RKO (cell line): ENCODE measurements at places on chromosomes 6 and 20.

GRCh38 chr6:37119387-37119886 lies 50.5 kb upstream of the PIM1 start:
- DNase-seq: no peak

GRCh38 chr6:83221276-83221675 lies 28.1 kb downstream of the RWDD2A start:
- no peak for DNase-seq

GRCh38 chr6:21999012-21999528 lies 297.8 kb downstream of the PRL start:
- DNase-seq: no peak

DNA sequence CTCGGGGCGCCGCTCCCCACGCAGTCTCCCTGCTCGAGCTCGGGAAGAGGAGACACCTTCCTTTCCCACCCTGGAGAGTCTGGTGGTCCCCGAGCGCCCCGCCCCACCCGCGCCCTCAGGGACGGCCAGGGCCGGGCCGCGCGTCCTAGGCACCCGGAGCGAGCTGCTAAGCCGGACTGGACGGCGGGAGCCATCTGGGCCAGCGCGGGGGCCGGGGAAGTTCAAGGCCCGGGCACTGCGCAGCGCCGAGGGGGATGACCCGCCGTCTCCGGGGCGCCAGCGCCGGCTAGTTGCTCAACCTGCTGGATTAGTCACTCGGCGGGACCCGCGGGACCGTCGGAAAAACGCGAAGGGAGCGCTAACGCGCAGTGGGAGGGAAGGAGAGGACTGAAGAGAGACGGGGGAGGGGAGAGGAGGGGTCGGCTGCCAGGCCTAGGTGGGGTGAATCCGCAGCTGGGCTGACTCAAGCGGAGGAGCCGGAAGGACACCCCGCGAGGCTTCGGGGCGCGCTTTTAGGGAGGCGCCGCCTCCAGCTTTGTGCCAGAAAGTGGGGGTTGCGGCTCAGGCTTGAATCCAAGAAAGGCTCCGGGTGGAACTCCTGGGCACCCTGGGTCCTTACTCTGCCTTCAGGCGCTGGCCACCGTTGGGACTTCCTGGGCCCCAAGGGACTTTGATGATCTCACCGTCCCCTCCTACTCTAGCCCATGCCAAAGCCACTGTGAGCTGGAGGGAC lies 75.7 kb upstream of the FOXP4 start:
- no peak for DNase-seq

DNA sequence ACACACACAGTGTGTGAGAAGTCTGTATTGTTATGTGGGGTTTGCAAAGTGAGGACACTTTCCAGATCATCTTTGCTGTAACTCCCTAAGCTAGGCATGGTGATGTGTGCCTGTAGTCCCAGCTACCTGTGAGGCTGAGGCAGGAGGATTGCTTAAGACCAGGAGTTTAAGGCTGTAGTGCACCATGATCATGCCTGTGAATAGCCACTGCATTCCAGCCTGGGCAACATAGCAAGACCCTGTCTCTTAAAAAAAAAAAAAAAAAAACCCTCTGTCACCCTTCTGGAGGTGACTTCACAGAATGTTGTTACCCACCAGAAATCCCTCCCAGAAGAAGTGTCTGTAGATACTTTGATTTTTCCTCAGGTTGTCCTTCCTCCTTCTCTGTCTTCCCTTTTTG lies 14.9 kb downstream of the CASS4 start:
- no peak for DNase-seq

DNA sequence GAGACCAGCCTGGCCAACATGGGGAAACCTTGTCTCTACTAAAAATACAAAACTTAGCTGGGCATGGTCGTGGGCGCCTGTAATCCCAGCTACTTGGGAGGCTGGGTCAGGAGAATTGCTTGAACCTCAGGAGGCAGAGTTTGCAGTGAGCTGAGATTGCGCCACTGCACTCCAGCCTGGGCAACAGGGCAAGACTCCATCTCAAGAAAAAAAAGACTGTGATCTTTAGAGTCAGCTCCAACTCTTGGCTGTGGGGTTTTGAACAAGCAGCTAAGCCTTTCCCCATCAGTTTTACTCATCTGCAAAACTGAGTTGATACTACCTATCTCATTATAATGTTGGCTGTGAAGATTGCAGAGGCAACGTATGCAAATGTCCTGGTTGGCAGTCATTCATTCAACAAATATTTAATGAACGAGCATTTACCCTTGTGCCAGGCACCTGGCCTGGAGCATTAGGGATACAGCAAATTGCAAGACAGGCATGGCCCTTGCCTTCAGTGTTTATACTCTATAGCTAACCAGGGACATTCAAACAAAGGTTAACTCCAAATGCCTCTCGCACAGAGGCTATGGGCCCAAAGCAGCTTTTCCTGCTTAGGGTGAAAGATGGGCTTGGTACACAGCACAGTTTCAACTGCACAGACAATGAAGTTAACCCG lies 37.8 kb downstream of the ILRUN start:
- no peak for DNase-seq

GRCh38 chr20:19937651-19938420 lies 79.3 kb upstream of the NAA20 start:
- DNase-seq: no peak

GRCh38 chr20:38918172-38918571 lies 8.0 kb upstream of the FAM83D start:
- no peak for DNase-seq

DNA sequence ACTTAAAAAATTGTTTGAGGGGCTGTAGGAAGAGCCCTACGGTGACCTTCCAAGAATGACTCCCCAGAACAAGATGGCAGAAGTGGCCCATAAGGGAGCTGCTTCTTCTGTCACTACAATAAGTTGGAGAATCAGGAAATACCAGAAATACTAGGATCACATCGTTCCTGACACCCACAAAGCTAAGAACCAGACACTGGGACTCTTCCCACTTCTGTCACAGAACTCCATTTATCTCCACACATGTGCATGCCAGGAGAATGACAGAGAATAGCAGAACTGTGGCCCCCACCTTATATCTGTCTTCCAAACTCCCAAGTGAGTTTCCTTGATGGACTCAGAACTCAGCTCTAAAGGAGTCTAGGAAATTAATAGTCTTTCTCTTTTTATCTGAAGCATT lies 54.6 kb upstream of the UBR2 start:
- no peak for DNase-seq

DNA sequence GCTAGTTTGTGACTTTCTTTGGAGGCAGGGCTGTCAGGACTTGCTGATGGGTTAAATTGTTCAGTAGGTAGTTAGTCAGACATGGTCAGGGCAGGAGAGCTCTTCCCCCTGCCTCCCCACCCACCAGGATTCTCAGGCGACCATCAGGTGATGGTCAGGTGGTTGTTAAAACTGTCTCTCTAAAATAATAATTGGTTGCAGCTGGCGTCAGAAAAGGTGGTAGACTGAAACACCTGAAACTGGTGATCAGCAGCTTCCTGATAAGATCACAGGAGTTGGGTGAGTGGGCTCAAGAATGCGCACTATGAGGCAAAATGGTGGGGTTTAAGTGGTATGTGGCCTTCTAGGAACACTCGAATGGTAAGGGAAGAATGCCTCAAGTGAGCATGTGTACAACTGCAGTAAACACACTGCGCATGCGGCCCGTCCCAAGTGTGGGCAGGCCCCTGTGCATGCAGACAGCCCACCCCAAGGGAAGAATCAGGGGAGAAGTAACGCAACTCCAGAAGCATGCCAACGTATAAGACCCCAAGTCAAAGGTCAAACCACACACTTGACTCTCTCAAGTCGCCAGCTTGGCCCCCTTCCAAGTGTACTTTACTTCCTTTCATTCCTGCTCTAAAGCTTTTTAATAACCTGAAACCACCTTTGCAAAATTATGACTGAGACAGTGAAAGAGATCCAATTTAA lies 7.9 kb upstream of the BLCAP start:
- DNase-seq: no peak

DNA sequence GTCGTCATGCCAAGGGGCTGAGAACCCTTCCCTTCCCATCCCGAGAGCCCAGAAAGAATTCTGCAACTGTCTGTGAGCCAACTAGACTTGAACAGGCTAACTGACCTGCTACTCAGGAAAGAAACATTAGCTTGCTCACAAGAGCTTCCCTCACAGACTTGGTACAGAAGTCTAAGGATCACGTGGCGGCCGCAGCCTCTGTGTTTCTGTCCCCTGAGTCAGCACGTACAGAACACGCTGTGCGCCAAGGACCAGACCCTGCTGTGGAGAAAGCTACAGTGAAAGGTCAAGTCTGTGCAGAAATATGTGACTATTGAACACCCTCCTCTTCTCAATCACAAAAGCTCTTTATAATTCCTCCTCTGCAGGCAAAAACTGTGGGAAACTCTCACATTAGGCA lies 151.3 kb upstream of the QKI start:
- no peak for DNase-seq

GRCh38 chr6:135503703-135504475 lies 6.3 kb upstream of the AHI1 start:
- DNase-seq: no peak

DNA sequence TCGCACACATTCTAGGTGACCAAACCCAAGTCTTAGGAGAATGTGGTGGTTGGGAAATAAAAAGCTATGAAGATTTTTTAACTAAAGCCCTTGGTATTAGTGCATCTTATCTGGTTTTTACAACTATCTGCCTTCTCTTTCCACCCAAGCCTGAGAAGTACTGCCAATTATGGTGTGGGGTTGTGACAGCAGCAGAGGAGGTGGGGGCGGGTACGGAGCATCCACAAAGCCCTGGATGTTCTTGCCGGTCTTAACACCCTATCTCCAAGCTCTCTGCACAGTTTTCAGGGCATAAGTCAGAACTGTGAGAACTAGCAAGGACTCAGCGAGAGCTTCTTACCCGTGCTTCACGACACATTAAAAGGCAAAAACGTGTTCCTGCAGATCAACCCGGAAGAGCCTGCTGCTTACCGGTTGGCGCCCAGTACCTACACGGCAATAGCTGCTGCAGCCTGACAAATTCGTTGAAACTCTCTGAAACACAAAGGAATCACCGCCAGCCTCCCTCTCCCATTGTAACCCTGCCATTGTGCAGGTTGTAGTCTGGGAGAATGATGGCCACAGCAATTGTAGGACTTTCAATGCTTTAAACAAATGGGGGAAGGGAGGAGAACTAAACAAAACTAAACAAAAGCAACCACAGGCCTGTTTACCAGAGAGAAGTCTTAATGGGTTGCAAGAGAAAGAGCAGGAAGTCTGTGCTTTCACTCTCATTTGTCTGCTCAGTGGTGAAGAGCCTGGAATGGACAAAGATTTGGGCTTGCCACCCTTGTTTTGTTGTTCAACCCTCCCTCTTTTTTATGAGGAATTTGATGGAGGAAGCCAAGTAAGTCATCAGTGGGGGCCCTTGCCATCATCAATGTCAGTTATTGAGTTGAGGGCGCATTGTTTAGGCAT lies 461.0 kb upstream of the JARID2 start:
- DNase-seq: no peak

GRCh38 chr6:50543666-50544065 lies 169.7 kb upstream of the TFAP2D start:
- DNase-seq: no peak

- no peak for DNase-seq
Observed at GRCh38 chr6:16901306-16901705, 140.0 kb upstream of the ATXN1 start.

- DNase-seq: no peak
Observed at GRCh38 chr20:891058-891705, 25.0 kb downstream of the ANGPT4 start.

- peak; percentile 32 for DNase-seq
Observed at GRCh38 chr6:111606620-111607115, 990 bp upstream of the TRAF3IP2 start.

DNA sequence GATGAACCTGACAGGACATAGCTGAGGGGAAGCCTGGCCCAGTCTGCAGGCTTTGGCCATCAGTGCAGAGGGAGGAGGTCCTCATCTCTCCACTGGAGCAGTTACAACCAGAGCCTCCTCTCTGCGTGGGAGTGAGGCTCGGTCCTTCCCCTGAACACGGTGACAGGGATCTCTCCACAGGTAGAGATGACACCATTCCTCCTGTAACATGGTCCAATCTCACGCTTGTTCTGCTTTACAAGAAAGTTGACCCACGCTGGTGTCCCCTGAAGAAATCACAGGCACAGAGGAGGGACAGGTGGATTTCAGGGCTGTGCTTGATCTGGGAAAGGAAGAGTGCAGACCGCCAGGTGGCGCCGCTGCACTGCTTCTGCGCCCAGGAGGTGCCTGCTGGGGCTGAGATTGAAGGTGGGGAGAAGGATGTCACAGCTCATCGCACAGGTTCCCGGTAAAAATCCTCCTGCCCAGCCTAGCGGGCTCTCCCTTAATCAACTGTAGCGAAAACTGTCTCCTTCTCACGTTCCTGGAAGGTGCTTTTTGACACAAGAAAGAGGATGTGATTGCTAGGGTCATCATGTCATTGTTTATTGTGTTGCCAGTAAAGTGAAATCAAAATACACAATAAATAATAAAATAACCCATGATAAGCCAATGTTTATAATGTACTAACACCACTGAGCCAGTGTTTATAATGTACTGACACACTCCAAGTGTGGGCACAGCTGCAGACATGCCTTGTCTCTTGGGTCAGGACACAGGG lies 20.4 kb downstream of the HLA-G start:
- peak; percentile 58 for DNase-seq

- DNase-seq: no peak
Observed at GRCh38 chr6:95081231-95081630, 496.1 kb upstream of the MANEA start.

DNA sequence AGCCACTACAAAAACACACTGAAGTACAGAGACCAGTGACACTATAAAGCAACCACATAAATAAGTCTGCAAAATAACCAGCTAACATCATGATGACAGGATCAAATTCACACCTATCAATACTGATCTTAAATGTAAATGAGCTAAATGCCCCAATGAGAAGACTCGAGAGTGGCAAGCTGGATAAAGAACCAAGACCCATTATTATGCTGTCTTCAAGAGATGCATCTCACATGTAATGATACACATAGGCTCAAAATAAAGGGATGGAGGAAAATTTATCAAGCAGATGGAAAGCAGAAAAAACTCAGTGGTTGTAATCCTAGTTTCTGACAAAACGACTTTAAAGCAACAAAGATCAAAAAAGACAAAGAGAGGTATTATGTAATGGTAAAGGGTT lies 138.1 kb upstream of the PLN start:
- no peak for DNase-seq

- DNase-seq: no peak
Observed at GRCh38 chr6:169959136-169960002, 207.9 kb downstream of the ERMARD start.

DNA sequence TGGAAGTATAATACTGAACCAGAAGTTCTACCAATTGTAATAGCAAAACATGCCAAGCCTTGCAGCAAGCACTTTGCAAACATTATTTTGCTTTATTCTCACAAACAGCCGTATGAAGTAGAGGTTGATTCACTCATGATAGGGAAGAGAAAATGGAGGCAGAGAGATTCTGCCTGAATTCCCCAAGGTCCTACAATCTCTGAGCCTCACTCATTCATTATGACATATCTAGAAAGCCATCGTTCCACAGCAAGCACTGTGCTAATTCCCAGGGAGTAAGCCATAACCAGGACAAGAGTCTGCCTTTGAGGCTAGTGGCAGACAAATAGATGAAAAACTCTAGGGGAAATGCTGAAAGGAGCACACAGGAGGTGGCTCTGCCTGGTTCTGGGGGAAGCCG lies 288.0 kb downstream of the TSHZ2 start:
- no peak for DNase-seq
